NCI-H1930 (cell line): ENCODE measurements at places on chromosomes 16 and 17.

GRCh38 chr17:65514082-65514481 is 47.4 kb downstream of the AXIN2 start:
- no peak for DNase-seq

DNA sequence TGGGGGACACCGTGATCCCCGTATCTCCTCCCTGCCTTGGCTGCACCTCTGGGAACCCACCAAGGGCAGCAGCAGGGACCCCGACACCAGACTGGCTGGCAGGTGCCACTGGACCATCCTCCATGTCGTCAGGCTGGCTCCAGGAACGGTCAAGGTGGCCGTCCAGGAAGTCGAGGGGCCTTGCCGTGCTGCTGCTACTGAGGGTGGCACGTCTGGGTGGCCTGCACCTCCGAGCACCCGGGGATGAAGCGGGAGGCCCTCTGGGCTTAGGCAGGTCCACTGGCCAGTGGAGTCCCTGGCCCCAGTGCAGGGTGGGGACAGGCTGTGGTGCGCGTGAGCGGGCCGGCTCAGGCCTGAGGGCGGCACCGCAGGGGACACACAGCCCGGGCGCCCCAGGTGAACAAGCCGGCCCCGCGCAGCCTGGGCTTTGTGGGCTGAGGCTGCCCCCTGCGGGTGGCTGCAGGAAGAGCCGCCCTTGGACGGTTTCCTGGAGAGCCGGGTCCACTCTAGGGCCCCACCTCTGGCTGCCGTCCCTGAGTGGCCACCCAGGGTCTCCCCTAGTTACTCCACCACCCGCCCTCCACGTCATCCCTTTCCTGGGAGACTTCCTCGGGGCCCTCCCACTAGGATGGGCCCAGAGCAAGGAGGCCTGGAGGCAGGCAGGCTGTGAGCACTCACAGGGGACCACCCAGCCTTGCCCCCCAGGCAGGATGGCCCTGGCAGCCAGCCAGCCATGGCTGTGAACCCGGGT is 42.8 kb upstream of the ZC3H18 start:
- DNase-seq: no peak

DNA sequence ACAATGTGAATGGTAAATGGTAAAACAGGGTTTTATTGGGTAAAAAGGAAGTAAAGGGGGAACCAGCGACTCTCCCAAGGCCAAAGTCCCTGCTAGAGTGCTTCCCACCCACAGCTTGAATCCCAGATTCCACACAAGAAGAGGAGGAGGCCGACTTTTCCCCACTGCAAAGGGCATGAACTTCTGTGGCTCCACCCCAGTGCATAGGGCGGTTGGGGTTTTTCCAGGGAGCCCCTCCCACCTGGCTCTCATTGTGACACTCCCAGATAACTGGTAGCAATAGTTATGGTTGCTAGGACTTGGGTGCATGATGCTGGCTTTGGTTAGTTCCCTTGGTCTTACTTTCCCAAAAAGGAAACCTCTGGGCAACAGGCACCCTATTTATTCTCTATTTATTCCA is 666.0 kb upstream of the CA10 start:
- DNase-seq: no peak

DNA sequence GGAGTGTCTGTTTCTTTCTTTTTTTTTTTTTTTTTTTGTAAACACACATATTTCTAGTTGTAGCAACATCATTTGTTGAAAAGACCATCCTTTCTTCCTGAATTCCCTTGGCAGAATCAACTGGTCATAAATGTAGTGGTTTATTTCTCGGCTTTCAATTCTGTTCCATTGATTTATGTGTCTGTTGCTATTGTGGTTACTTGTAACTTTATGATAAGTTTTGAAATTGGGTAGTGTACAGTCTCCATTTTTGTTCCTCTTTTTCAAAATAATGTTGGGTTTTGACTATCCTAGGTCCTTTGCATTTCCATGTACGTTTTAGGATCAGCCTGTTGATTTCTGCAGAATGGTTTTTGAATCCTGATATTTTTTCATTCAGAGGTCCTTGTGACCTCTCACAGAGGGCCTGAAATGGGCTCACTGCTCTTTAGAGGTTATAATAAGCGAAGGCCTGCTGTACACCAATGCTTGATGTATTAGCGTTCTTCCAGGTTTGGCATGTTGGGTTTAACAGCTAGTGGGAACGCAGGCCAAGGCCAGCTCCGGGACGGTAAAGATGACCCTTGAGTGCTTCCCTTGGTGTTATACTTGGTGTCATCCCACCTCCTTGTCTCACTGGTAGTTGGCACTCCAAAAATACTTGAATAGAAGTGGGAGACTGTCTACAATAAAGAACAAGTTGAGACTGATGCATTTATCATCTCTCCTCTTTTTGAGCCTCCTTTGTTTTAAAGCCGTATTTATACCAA is 43.8 kb downstream of the ZNRF1 start:
- no peak for DNase-seq

- no peak for DNase-seq
Measured at GRCh38 chr17:72022328-72023275, 98.2 kb upstream of the SOX9 start.

DNA sequence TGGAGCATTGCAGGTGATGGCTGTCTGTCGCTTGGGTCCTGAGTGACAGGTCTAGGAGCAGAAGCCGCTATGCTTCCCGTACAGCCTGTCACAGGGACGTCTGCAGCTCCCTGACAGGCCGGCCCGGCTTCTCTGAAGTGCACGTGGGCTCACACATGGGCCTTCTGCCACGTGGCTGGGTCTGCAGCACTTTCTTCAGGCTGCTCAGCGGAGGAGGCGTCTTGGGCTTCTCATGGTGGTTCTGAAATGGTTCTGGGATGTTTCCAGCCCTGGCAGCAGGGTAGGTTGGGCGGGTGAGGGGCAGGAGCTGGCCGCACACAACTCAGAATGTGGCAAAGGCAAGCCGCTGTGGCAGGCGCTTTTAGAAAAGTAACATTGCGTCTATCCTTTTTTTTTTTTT is 80.3 kb upstream of the ZNF750 start:
- DNase-seq: no peak

GRCh38 chr17:13736916-13737315 is 135.2 kb upstream of the HS3ST3A1 start:
- no peak for DNase-seq

- no peak for DNase-seq
Measured at GRCh38 chr17:68710035-68710780, 109.0 kb upstream of the FAM20A start.

DNA sequence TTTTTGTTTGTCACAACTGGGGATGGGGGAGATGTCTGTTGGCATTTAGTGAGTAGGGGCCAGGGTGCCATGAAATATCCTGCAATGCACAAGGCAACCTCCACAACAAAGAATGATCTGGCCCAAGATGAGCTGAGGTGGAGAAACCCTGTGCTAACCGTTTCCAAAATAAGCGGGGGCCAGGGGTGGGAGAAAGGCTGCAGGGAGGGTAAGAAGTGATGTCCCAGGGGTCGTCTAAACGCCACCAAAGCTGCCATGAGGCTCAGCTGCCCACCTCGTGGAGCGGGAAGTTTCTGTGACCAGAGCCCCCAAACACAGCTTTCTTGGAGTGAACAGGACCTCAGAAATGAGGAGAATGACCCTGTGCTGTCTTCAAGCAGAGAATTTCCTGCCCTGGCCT is 76.5 kb upstream of the CDH5 start:
- no peak for DNase-seq

- no peak for DNase-seq
Measured at GRCh38 chr16:83402967-83403366, 404.8 kb upstream of the HSBP1 start.

DNA sequence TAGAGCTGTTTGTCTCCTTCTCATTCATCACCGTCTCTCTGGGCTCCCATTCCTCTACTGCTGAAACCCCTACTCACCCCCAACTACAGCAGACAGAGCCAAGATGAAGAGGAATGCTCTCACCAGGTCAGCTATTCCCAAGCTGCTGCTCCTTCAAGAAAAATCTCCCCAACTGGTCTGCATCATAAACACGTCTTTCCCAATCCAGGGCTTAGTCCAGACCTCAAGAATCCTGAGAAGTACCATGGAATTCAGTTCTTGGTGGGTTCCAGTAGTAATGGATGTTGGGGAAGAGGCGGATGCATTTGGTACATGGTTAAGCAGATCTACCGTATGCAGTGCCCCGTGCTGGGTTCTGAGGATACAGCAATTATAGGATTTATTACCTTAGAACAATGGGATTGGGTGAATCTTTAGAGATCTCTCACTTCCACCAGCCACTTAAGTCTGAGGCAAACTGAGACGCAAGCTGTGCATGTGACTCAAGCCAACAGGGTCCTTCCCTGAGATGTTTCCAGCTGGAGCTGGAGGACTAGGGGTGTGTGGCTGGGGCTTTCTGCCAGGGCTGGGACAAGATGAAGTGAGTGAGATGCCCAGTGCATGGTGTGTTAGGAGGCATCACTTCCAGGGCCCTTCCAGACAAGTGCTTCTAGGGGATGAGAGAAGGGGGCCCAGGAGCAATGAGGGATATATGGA is 232.7 kb upstream of the CDH5 start:
- DNase-seq: no peak

DNA sequence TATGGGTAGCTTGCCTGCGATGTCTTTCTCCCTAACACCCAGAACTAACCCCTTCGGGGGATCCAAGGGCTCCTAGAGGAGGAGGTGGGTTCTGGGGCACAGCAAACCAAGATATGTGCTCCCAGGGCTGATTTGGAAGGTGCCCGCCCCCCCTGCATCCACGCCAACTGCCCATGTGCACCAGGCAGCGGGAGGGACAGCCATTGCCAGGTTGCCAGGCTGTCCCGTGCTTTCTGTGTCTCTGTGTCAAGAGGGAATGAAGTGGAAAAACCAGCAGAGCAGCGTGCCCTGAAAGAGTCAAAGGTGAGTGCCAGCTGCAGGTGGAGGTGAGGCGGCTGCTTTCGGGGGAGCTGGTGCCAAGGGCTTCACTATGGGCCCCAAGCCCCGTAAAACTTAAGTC is 6.4 kb downstream of the TEKT5 start:
- no peak for DNase-seq

- no peak for DNase-seq
Measured at GRCh38 chr17:4584917-4585637, 748 bp downstream of the SMTNL2 start.

GRCh38 chr16:66988197-66988788 is at the start of gene CES4A:
Gene CES4A, plus strand, starts transcription at chr16:66988589. Its CDS starts 184 bp downstream, at chr16:66988773.
- DNase-seq: no peak

DNA sequence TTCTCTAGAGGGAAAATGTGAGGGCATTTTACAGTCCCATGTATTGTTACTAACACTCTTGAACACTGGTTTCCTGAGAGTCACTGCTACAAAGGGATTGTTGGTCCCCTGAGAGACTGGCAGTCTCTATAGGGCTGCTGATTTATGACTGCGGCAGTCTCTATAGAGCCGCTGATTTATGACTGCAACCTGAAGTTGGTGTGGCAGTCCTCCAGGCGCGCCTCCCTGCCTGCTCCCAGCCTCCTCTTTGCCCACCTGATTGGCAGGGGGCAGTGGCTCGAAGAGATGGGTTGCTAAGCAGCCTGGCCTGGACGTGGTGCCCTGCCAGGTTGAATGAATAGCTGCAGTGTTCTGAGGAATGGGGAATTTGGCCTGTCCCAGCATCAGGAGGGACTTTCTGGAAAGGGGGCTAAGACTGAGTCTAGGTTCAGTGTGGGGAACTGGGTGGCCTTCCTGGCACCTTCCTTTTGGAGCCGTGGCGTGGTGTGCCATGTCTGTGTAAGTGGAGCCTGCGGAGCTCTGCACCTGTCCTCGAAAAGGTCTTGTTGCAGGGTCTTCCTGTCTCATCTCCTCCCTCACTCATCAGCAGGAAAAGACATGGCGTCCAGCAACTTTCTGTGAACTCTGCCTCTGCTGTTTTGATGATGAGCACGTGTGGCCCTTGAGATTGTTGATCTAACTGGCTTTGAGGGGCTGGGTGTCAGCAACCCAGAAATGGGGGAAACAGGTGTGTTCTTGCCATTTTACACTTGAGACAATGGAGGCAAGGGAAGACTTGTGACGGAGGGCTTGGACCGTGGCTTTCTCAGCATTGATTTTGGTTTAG is 24.9 kb downstream of the SAP30BP start:
- no peak for DNase-seq

GRCh38 chr17:57604771-57605674 is 140.1 kb downstream of the CCDC182 start:
- DNase-seq: no peak

GRCh38 chr16:23506606-23506994 is 3.7 kb downstream of the GGA2 start:
- DNase-seq: no peak

DNA sequence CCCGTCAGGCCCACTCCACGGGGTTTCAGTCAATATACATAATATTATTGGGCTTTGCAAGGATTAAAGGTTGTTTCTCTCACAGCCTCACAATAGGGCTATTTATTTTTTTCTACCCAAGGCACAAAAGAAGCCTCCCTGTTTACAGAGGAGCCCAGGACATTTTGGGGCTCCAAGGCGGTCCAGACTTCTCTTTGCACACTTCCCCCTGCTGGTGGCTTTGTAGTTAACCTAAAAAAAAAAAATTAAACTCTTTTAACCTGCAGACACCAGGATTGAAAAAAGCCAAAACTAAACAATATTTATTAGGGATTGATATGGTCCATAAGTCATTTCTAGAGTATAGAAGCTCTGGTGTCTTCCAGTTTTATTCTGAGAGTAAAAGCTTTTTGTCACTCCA is 169.7 kb upstream of the ZFHX3 start:
- DNase-seq: no peak

DNA sequence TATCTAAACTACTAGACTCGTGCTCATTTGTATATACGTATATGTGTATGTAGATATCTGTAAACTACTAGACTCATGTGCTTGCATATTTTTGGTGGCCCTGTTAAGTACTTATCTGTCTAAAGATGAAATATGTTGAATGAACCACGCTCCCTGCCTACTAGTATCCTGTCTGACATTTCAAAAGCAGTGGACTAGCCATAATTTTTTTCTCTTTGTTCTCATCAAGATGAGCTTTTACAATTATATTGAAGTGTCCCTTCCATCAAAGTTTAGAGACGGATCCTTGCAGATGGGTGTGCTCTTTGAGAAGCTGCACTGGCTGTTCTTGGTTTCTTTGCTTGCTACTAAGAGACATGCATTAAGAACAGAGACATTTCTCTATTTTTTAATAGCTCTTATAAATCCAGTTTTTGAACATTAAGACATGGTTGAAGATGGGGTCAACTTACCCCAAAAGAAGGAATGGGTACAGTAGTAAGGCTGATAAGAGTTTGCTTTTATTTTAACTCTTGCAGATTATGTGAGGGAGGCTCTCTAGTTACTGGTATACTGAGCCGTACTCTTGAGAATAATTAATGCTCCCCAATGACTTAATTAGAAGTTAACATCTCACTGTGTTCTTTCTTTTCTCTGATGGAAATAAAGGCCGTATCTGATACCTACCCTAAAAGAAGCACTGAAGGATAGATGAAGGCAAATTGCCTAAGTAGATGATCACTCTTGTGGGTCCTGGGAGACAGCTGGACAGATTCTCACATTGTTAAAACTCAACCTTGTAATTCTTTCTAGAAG is 3.4 kb downstream of the CNTNAP4 start:
- DNase-seq: no peak

GRCh38 chr17:38596651-38597050 is 9.1 kb downstream of the SRCIN1 start:
- DNase-seq: no peak

GRCh38 chr17:57966875-57967274 is 11.7 kb upstream of the CUEDC1 start:
- DNase-seq: no peak
